ENCODE measurements at places on chromosomes 13 and 19.

GRCh38 chr19:9823816-9824215, 3.9 kb upstream of the UBL5 start:
- DNase-seq, result no peak

DNA sequence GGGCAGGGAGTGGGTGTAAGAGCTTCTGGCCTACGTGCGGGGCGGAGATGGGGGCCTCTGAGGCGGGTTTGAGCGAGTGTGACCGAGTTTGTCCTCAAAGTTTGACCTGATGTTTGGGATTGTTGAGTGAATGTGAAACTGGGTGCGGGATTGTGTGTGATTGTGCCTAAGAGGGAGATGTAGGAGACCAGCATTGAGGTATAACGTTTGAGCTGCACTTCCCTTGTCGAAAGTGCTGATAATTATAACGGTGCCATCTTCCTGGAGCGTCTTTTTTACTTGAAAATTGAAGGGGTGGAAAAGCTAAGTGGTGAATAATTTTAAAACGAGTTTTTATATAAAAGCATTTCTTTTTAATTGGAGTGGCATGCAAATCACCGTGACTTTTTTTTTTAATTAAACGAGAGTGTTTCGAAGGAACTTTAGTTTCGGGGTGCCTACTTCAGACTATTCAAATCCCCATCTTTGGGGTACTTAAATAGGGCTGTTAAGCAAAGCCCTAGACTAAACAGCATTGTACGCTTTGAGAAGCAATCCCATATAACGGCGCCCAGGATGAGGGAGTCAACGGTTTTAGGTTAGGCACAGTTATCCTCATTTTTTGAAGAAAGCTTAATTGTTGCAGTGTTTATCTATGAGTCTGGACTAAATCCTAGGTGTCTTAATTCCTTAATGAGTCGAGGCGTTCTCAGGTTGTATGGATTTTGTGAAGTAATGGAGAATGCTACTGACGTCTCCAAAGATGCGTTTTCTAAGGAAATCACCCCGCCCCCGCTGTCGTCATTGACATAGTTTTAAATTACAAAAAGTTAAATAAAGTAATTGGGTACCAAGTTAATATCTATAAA, 594 bp downstream of the ZNF146 start:
- no peak for DNase-seq

- no peak for DNase-seq
Measured at GRCh38 chr19:10694706-10695307, 6.4 kb upstream of the QTRT1 start.

GRCh38 chr13:45621950-45622349, 6.4 kb upstream of the ERICH6B start:
- no peak for DNase-seq

- DNase-seq, result peak; percentile 80
Measured at GRCh38 chr13:110471833-110472162, 89.7 kb downstream of the RAB20 start.

- DNase-seq, result no peak
Measured at GRCh38 chr13:78689011-78689410, 30.1 kb upstream of the OBI1 start.

- DNase-seq, result no peak
Measured at GRCh38 chr13:24675806-24676570, 4.2 kb upstream of the ATP12A start.

DNA sequence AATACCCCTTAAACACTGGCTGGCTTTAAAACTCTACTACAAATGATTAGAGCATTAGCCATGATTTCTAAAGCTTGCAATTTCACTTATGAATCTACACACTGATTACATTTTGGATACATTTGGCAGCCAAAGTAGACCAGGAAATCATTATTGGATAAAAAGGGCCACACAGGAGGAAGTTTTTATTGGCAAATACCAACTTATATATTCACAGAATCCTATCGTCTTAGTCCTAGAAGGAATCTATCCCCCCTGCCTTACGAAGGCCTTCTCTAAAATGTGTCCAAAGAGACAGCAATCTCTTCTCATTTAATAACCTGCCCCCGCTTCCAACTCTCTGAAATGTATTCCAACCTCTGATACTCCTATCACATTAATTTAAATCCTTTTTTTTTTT, 52.5 kb downstream of the KLF5 start:
- no peak for DNase-seq

DNA sequence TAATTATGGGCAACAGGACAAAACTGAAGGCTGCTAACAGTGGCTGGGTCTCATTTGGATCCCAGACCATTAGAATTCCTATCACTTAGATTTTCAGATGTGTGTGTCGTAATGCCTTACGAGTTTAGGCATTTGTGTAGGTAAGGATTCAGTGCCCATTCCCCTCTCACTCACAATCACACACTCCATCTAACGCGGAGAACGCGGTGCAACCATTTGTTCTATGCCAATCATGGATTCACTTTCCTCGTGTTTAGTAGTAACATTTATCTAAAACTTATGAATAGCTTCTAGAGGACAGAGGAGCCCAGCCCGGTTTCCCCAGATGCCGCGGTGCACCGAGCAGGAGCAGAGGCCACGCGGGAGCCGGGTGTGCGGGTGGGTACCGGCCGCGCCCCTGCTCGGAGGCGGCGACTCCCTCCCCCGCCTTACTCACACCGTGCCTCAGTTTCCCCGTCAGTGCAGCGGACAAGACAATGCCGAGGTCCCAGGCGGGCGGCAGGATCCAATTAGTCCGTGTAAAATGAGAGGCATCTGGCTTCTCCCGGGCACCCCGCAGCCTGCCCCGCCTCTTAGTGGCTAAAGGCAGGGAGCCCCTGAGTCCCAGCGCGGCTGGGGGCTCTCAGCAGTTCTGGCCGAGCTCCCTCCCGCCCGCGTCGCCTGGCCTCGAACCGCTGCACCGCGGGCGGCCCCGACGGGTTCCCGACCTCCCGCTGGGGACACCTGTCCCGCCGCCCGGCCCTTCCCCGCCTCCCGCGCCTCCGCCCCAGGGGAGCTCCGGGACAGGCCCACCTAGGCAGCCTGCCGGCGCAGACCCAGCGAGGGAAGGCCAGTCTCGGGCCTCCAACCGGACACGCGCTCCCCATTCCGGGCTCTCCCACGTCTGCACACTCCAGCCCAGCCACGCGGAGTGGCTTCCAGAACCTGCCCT, 5.9 kb upstream of the C1QTNF9B start:
- DNase-seq, result no peak

DNA sequence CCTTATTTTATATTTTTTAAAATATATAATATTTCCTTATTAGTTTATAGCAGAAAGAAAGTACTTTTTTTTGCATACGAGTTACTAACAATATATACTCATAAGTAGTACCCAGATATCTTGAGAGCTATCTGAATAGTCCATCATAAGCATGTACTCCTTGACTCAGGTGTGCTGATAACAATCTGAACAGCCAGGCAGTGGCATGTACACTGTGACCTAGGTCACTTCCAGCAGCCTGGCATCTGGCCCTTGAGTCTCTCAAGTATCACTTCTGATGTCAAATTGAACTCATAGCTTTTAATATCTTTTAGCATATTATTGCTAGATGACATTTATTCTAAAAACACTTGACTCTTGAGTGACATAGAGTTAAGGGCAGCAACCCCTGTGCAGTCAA, 1576.7 kb downstream of the SLITRK1 start:
- DNase-seq, result no peak

GRCh38 chr19:39497701-39497995, 1.1 kb upstream of the DLL3 start:
- DNase-seq, result no peak

DNA sequence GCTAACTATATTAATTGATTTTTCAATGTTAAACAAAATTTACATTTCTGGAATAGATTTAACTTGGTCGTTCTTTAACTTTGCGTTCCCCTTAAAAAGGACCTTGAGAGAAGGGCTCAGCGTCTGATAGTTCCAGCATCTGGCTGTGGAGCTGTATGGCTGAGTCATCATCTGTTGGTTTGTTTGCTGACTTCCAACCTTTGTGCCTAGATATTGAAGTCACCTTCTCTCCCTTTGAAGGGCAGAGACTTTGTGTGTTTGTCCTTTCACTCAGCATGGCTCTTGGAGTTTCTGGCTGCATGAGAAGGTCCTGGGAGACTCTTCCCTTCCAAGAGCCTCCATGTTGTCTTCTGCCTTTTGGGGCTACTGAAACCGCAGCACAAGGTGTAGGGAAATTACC, 16.6 kb upstream of the IRS2 start:
- DNase-seq, result no peak

DNA sequence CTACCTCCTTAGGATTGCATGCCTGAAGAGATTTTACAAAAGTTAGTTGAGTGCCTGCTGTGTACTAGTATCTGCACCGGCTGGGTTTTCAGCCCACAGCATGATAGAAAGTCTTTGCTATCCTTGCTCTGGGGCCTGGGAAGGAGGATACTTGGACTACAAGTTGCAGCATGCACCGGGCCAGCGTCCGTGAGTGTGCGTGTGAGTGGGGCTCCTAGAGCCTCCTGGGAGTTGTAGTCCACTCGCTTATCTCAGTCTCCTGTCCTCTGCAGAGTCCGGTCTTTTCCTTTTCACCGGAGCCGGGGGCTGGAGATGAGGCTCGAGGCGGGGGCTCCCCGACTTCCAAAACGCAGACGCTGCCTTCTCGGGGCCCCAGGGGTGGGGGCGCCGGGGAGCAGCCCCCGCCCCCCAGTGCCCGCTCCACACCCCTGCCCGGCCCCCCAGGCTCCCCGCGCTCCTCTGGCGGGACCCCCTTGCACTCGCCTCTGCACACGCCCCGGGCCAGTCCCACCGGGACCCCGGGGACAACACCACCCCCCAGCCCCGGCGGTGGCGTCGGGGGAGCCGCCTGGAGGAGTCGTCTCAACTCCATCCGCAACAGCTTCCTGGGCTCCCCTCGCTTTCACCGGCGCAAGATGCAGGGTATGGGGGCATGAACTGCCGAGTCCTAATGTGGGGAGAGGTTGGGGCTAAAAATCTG, 20.6 kb downstream of the BRSK1 start:
- DNase-seq, result no peak

DNA sequence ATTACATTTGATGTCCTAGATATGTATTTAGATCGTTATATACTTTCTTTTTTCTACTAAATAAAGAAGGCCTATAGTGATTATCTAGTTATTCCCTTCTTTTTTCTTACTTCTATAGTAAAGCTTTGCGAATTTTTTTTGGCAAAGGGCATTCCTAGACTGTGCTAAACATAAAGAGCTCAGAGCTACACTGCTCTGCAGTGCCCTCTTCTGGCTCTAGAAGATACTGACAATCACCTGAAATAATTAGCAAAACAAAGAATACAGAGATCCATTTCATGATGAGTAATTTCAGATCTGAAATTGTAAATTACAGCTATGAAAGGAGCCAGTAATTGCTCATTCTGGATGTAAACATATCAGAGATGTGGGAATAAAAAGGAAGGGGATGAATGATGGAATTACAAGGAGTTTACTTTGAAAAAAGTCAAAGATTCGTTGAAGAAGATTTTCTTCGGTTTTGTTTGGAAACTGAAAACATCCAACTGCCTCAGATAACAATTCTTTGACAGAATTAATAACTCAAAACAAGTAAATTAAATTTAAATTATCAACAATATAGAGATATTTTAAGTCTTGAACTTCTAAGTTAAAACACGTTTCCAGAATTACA, 288.5 kb downstream of the NALCN start:
- DNase-seq, result peak; percentile 1

DNA sequence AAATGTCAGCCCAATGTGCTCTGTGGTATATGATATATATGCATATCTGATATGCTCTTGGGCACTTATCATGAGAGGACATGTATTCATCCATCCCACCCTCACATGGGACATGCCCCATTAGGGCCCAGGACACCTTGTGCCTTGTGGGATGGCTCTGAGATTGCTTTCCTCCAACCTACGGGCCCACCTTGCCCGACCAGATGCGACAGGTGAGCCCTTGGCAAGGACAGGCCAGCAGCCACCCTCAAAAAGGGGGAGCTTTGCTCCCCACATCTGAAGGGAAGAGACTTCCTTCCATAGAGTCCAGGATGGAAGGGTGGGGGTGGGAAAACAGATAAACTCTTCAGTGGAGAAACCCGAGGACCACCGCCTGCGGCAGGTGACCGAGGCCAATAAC, 58.6 kb downstream of the SLC7A1 start:
- no peak for DNase-seq

DNA sequence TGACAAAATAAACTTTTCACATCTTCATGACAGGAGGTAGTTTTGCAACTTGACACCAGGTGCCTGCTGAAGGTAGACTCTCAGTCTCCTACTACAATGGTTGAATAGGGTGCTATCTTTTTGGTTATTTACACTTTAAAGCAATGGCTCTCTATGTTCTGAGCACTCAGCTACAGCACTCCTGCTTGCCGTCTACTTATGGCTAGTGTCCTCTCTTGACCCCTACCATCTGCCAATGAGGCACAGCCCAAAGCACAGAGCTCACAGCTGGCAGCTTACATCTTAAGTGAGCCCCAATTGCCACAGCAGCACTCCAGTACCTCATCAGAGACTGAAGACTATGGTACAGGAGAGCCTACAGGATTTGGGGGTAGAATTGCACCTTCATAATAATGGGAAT, 11.4 kb downstream of the ZNF708 start:
- DNase-seq, result no peak

DNA sequence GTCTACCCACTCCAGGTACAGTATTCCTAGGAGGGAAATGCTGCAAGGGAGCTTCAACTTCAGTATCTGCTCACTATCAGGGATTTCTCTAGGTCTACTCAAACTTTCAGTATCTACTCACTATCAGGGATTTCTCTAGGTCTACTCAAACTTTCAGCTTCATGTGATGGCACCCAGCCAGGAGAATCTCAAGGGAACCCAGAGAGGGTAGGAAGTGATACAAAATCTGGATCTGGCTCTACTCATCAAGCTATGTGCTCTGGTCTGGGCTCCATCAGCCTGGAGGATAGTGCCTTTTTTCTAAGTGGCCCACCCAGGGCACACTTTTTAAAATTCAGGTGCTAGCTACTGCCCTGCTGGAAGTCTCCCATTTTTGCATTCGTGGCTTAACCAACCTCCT, 52.3 kb upstream of the FNDC3A start:
- DNase-seq, result no peak

- no peak for DNase-seq
Measured at GRCh38 chr13:38850868-38851626, 139.6 kb downstream of the STOML3 start.

DNA sequence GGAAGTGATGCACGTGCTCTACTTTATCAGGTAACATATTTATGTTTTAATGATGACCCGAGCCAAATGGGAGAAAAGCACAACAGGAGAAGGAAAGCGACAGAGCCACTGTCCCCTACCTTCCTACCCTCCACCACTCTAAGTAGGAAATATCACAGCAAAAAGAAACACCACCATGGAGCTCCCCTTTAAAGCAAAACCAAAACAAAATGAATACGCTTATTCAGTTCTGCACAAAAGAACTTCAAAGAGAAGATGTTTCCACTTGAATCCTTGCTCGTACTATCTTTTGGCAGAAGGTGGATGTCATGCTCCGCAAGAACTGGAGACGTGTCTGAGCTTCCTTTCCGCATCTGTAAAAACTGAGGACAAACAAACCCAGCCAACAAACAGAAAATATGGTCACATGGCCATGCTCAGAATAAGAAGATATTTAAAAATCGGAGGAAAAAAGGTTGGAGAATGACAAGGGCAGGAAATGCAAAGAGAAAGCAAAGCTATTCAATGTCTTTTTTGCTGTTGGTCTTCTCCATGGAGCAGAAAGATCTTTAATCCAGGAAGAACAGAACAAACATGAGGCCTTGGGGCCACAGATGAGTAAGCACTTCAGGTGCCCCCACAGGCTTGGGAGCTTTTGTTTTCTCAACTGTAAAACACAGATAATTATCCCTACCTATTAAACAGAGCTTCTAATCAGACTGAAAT, 19.5 kb downstream of the N4BP2L1 start:
- DNase-seq, result no peak

Data from GM12891 (cell line).